ENCODE measurements at places on chromosomes 12 and 14.

- DNase-seq = no peak
These were observed 479.8 kb downstream of the BCL11B start for GRCh38 chr14:98792171-98792570.

DNA sequence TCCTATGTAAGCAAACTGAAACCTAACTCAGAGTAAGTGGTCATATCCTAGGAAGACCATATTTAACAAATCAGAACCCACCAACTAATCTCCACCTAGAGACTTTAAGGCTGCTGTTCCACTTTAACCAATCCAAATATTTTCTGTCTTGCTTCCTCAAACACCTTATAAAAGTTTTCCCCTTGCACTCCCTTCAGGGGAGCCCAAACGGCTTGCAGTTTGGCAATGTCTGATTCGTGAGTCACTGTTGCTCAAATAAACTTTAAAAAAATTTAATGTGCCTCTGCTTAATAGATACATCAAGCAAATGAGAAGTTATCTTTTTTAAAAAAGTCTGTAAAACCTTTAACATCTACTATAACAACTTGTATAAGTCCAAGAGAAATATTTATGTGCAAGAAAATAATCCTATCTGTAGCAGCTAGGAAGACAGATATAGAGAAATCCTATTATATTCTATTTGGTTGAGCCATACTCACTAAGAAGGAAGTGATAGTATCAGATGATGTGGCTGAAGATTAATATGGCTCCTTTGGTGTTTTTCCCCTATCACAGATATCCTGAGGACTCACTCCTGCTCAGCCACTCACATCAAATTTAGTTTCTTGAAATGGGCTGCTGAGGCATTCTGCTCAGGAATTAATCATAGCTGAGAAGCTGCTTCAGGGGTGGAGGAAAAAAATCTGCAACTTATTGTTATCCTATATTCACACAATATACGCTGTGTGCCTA lies 65.1 kb upstream of the DUSP6 start:
- DNase-seq = peak; percentile 42

DNA sequence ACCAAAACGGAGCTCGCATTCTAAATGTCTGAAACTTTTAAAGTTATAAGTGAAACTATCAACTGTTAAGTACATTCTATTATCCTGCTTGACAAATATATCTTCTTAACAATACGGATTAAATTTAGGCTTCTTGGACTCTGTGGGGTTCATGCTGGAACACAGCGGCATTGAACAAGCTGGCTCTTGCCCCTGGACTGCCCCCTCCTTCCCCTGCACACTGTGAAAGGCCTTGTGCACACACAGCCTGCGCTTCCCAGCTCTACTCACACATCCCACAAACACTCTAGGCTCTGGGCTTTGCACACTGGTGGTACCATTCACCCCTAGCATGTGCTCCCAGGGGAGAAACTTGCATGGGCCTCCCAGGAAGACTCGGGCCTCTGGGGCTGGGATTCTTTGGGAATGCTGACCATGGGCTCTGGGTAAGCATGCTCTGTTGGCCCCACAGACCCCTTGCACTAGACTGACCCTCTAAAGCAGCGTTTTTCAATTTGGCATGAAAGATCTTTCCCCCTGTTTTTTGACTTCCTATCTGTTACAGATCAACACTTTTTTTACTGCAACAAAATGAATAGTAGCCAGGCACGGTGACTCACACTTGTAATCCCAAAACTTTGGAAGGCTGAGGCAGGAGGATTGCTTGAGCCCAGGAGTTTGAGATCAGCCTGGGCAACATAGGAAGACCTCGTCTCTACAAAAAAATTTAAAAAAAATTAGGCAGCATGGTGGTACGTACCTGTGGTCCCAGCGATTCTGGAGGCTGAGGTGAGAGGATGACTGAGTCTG lies 96.2 kb upstream of the CPM start:
- peak; percentile 57 for DNase-seq

DNA sequence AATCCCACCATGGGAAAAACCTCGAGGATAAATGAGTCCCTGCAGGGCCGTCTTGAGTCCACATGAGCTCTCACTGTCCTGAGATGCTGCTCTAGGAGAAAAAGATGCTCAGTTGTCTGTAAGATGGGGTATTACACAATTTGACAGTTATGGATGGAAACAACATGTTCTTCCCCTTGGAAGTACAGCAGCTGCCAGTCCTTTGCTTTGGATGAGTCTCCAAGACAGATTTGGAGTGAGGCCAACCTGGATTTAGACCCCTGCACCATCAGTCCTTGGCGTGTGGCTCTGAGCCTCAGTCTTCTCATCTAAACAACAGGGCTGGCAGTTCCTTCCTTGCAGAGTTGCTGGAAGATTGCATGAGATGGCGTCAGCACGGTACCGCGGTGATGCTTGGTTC lies 309.1 kb upstream of the FKBP4 start:
- peak; percentile 7 for DNase-seq

GRCh38 chr12:22866406-22866805 lies 241.4 kb downstream of the ETNK1 start:
- DNase-seq = peak; percentile 7

DNA sequence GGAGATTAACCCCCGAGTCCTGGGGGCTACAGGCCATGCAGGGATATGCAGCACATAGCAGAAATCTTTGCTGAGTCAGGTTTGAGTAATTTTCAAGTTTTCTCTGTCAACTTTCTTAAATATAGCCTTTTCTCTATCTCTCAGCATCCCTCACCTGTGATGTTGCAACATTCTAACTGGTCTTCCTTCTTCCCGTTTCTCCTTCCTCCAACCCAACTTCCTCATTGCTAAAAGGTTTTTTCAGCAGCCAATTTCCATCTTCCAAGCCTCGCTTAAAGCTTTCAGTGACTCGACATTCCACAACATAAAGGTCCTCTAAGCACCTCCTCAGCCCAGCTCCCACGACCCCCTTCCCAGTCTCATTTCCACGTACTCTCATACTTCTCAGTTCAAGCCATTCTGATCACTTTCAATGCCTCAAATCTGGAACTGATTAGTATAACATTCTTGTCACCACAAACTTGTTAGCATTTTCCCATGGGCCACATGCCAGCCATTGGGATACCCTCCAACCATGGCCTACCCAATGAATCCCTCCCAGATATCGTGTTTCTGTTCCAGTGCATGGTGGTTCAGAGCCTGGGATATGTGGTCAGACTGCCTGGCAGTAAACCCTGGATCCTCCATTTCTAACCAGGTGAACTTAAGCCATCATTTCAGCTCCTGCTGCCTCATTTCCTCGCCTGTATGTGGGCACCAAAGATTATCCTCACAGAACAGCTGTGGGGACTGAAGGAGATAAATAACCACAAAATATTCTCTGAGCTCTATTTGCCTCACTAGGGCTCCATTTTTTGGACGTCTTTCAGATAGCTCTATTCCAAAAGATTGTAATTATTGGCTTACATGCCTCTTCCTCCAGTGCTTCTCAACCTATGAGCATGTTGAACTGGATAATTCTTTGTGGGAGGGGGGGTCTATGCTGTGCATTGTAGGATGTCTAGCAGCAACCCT lies 65.8 kb downstream of the KCNK10 start:
- DNase-seq = no peak

DNA sequence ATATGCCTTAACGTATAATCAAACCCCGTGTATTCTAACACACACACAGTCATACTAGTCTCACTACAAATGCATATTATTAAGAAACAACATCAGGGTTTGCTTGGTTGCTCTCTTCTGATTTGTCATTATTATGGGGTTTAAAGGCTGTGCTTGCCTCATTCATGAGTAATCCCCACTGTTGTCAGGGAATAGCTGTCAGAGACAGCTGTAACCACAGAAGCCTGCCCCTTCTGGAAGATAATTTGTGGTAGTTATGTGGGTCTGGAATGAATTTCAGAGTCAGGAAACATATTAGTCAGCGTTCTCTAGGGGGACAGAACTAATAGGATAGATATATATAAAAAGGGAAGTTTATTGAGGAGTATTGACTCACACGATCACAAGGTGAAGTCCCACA lies 456.9 kb upstream of the TMEM132C start:
- DNase-seq = peak; percentile 98

DNA sequence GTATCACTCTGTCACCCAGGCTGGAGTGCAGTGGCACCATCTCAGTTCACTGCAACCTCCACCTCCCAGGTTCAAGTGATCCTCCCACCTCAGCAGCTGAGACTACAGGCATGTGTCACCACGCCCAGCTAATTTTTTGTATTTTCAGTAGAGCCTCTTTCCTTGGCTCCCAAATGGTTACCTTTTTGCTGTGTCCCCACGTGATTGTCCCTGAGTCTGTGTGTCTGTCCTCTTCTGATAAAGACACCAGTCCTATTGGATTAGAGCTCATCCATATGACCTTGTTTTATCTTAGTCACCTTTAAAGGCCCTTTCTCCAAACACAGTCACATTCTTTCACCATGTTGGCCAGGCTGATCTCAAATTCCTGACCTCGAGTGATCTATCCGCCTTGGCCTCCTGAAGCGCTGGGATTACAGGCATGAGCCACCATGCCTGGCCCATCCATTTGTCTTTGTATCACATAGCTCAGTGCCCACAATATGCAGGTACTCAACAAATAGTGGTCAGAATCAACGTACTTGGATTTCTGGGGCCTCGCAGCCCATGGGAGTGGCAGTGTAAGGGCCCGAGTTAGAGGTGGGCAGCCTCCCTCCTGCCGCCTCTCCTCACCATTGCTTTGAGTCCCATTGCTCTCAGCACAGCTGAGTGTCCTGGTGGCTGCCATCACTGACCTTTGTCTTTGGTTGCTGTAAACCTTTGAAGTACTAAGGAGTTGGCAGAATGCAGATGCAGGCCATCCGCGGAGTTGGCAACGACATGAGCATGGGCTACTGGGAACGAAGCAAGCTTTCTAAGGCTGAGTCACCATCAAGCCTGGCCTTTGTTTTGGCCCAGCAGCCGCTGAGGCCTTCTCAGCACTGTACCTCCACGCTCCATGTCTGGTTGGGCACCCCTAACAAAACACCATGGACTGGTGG lies 9.3 kb downstream of the TPCN1 start:
- peak; percentile 33 for DNase-seq

- DNase-seq = peak; percentile 57
These were observed 19.1 kb downstream of the RPAP3 start for GRCh38 chr12:47686645-47687240.

GRCh38 chr12:95074766-95075165 lies 1.3 kb upstream of the NR2C1 start:
- DNase-seq = no peak

DNA sequence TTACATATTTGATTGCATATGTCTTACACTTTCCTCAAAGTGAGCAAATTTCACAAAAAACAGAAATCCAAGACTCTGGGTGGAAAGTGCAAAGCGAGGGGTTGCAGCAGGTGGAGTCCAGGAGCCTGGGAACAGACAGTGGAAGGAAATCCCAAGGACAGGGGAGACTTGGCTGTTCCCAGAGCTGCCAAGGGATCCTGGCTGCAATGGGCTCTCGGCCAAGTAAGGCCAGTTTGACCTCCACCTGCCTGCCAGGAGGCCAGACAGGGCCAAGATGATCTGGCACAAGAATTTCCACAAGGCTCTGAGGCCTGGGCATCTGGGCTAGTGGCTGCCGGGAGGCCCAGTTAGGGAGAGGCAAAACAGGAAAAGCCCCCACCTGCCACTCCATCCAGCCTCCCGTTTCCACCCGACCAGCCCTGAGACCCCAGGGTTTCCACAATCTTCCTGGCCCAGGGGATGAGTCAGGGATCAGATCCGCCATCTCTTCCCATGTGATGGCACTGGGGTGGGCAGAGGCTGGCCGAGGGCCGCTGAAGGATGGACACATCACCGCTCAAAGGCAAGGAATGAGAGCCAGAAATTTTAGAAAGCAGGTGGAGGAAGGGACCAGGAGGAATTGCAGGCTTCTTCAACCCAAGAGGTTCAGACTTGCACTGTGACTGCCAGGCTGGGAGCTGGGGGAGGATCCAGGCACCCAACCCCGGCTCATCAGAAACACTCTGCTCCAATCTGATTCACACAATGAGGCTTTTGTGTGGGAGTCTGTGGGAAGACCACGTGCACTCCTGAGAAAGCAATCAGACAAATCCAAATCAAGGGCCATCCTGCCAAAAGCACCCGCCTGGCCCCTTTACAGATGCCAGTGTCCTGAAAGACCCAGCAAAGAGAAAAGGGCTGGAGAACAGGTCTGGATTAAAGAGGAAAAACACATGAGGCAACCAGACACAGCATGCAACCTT lies 16.3 kb downstream of the SCARB1 start:
- peak; percentile 49 for DNase-seq

- no peak for DNase-seq
These were observed 623 bp upstream of the TSPAN8 start for GRCh38 chr12:71158361-71158882.

DNA sequence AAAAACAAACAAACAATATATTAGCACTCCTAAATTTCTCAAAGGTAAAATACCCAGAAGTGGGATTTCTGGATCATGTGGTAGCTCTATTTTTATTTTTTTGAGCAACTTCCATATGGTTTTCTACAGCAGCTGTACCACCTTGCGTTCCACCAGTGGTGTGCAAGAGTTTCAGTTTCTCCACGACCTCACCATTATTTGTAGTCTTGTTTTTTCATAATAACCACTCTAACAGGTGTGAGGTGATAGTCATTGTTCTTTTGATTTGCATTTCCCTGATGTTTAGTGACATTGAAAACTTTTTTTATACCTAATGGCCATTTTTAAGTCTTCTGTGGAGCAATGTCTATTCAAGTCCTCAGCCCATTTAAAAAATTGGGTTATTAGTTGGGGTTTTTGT lies 127.3 kb upstream of the SLC38A2 start:
- no peak for DNase-seq

DNA sequence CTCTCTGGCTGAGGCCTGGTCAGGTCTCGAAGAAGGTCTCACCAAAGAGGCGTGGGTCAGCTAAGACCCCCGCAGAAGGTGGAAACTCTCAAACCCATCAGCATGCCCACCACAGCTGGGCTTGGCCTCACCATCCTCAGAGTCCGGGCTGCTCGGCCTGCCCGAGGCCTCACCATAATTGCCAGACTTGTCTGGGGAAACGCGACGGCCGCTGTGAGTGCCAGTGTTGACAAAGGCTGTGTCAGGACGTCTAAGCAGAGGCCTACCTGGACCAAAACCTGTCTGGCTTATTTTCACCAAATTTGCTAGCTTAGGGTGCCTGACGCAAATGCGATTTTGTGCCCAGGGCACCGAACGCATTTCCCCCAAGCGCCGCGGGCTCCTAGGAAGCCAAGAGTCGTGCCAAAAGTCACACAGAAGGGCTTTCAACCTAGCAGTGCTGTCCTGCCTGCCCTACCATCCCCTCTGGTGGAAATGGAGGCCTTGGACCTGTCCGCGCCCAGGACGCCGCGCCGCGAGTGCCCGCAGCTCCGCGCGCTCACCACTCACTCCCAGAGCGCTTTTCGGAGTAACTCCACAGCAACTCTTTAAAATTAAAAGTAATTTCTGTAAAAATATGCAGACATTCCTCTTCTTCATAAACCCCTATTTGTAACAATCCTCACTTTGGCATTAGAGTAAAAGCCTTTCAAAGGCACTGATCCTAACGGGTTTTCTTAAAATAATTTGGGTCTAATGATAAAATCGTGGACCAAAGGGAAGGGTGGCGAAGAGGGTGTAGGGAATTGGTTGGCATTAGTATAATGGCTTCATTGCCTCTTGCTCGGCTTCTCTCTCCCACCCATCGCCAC lies 1.2 kb upstream of the ALX1 start:
- no peak for DNase-seq

- no peak for DNase-seq
These were observed 24.7 kb downstream of the ITPK1 start for GRCh38 chr14:93090826-93091555.

DNA sequence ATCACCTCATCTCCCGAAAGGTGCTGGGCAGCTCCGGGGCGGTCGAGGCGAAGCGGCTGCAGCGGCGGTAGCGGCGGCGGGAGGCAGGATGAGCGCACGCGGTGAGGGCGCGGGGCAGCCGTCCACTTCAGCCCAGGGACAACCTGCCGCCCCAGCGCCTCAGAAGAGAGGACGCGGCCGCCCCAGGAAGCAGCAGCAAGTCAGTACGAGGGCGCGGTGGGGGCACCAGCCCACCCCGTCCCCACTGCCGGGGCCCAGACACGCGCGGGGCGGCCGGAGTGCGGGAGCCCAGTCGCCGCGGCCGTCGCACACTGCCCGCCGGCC lies 862 bp downstream of the HMGA2 start:
- DNase-seq = no peak
